ENCODE measurements at places on chromosomes 5 and 9.

- DNase-seq = no peak
Observed at GRCh38 chr9:9919174-9919775, 693.5 kb downstream of the PTPRD start.

DNA sequence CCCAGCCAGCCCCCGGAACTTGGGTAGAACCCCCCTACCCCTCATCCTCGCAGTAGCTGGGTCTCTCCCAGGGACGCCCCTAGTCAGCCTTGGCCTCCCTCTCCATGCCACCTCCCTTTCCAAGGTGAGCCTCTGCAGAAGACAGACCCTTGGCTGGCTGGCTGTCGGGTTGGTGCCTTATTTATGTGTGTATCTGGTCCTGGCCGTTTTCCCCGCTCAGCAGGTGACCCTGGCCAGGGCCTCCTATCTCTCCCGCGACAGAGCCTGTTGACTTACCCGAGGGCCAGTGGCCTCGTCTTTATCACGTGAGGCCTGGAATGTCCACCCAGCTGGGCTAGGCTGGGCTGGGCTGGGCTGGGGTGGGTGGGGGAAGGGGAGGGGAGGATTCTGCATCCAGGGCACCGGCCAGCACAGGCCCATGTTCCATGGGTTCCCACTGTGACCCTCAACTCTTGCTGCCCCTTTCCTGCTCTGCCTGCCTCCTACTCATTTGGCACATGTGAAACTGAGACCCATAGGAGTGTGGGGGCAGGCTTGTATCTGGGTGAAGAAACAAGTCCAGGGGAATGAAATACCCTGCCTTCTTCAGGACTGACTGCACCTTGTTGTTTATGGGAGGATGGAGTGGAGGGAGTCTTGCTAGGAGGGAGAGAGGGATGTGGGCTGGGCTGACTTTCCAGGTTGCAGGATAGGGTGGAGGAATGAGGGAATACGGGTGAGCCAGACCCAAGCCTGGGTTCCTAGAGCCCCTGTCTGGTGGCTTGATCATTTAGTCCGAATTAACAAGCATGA, 3.1 kb downstream of the CXXC5 start:
- no peak for DNase-seq

- no peak for DNase-seq
Observed at GRCh38 chr9:23823986-23824829, 1.8 kb downstream of the ELAVL2 start.

DNA sequence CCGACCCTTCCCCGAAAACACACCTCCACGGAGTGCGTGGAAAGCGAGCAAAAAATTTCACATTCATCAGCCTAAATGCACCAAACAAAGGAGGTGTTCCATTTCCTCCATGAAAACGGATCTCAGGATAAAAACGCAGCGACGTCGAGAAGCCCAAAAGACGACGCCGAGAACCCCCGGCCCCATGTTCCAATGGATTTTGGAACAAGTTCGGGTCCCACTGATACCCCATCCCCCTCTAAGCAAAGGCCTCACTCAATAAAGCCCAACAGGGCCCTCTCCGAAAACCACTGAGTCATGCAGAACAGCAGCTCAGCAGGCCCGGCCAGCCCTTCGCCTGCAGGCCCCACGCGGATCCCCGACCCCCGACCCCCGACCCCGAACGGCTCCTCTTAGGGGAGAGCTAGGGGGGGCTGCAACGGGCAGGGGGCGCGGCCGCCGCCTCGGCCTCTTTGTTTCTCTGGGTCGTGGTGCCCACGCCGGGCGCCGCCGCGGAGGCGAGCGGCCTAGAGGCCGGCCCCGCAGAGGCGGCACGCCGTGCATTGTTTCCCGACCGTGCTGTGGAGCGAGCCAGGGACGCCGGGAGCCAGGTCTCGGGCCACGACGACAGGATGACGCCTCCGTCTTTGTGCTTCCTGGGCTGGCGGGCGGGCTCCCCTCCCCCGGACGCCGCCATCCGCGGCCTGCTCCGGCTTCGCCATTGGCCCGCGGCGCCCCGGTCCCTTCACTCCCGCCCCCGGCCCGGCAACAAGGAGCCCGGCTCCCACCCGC, 915 bp downstream of the ZFAND5 start:
- DNase-seq = peak; percentile 63

DNA sequence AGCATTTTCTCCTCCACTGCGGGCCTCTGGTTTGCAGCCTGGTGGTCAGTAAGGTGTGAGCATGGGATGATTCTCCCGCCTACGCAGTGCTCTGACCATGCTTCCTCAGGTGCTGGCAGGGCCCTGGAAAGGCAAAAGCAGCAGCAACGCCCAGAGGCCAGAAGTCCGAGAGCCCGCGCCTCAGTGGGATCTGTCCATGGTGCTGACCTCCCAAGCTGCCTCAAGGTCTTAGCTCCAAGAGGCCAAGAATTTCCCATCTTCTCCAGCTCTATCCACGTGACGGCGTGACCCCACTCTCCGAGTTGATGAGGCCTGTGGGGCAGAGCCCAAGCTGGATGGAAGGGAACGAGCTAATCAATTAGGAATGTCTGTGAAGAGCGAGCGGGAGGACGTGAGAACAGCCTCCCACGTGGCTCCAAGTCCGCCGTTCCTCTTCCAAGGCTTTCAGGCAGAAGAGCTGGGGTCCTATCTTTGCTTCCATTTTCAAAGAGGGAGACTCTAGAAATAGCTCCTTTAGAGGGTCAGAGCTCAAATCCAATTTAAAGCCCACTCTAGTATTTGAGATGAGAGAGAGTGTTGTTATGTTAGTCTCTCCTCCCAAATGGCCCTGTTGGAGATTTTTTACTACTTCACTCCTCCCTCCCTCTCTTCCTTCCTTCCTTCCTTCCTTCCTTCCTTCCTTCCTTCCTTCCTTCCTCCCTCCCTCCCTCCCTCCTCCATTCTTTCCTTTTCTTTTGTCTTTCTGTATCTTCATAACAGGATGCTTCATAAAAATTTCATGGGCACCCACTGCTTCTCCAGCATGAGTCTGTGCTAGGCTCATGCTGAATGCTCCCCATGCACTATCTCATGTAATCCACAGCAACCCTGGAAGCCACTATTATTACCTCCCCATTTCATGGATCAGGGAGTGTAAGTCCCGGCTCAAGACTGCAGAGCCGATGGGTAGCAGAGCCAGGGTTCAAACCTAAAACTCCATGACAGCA, 69.3 kb downstream of the OLFM1 start:
- DNase-seq = no peak

DNA sequence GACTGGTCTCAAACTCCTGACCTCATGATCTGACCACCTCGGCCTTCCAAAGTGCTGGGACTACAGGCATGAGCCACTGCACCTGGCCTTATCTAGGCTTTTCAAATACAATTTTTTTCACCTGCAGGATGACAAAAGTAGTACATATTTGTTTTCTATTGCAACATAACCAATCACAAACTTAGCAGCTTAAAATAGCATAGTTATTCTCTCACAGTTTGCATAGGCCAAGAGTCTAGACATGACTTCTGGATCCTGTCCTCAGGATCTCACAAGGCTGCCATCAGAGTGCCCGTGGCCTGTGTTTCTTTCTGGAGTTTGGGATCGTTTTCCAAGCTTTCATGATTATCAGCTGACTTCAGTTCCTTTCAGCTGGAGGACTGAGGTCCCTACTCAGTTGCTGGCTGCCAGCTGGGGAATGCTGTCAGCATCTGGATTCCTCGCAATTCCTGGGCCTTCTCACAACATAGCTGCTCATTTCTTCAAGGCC, 348.9 kb downstream of the ARHGEF28 start:
- no peak for DNase-seq

DNA sequence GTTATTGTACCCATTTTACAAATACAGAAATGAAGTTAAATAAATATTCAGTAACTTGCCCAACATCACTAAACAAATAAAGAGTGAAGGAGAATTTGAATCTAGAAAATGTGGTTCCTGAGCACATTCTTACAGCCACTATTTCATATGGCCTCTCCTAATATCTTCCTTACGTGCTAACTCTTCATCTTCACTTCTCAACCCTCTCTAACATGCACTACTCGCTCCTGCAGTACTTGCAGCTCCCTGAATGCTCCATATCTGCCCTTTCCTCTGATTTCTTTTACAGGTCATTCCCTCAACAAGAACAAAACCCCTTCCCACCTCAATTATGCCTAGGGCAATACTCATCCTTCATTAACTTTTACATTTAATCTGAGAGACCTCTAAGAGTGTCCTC, 711.5 kb downstream of the CETN3 start:
- DNase-seq = no peak

GRCh38 chr9:25677301-25678146, 720 bp downstream of the TUSC1 start:
- DNase-seq = no peak

GRCh38 chr9:68728731-68729130, 23.7 kb downstream of the PIP5K1B start:
- DNase-seq = no peak

- DNase-seq = no peak
Observed at GRCh38 chr9:122552812-122553211, at the start of gene OR1N2. OR1N2 (plus strand) TSS chr9:122553112; CDS start chr9:122553212, 100 bp downstream.

DNA sequence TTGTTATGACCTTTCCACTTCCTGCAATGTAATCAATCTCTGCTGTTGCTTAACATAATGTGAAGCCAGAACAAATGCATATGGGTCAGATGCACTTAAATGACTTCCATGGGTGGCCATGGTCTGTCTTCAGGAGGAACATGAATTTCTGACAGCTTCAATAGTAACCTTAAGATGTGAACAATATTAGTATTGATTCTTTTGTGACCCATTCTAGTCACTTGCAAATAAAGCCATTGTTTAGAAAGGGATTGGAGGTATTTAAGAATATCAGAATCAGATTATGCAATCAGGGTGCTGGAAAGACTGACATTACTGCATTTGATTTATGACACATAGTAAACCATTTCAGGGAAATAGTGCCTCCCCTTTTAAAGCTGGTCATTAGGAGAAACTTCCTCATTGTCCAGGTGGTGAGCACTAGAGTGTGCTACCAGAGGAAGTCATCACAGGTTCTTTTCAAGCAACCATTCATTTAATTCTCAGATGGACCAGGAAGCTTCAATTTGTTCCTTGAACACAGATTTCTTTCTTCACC, 32.1 kb downstream of the GRIN3A start:
- no peak for DNase-seq

- DNase-seq = no peak
Observed at GRCh38 chr5:103607346-103607745, 44.8 kb upstream of the NUDT12 start.

DNA sequence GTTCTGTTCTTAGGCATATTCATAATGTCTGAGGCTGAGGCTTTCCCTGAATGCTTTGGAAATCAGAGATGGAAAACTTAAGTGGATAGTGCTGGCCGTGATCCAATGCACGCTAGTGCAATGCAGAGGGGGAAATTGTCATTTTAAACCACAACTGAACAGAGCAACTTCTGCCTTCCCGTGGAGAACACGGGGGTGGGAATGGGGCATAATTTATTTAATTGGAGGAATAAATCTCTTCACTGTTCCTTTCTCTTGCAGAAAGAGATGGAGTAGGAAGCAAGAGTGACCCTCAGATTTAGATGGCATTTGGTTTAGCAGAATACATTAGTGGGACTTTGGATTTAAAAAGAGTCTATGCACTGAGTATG, 22.9 kb upstream of the NREP start:
- no peak for DNase-seq

- no peak for DNase-seq
Observed at GRCh38 chr5:147507480-147508126, 2.3 kb downstream of the DPYSL3 start.

GRCh38 chr5:58011301-58011700, 448.6 kb downstream of the PLK2 start:
- no peak for DNase-seq

- DNase-seq = no peak
Observed at GRCh38 chr9:127497656-127498290, 46.5 kb downstream of the LRSAM1 start.

GRCh38 chr9:18012170-18012569, 433.3 kb downstream of the SH3GL2 start:
- DNase-seq = no peak

DNA sequence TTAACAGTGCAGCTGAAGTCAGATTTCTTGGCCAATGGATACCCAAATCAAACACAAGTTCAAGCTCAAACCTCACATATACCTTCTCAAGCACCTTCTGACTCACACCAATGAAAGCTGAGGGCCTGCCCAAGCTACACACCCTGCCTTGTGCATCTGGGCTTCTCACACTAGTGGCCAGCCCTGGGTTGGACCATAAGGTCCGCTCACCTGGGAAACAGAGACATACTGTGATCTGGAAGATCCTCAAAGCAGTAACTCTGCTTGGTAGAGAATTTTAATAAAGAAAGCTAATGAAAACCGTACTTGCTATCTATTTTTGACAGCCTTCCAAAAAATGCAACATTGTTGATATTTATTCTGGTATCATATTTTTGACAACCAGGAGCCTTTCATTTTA, 7.4 kb upstream of the TRPM3 start:
- no peak for DNase-seq

GRCh38 chr9:135281791-135282737, 194.6 kb downstream of the OLFM1 start:
- DNase-seq = peak; percentile 5

- no peak for DNase-seq
Observed at GRCh38 chr5:90390326-90390725, 19.2 kb downstream of the CETN3 start.

GRCh38 chr9:127846443-127847177, 7.8 kb downstream of the ENG start:
- no peak for DNase-seq

- DNase-seq = no peak
Observed at GRCh38 chr5:10214041-10214440, 35.6 kb downstream of the ATPSCKMT start.

DNA sequence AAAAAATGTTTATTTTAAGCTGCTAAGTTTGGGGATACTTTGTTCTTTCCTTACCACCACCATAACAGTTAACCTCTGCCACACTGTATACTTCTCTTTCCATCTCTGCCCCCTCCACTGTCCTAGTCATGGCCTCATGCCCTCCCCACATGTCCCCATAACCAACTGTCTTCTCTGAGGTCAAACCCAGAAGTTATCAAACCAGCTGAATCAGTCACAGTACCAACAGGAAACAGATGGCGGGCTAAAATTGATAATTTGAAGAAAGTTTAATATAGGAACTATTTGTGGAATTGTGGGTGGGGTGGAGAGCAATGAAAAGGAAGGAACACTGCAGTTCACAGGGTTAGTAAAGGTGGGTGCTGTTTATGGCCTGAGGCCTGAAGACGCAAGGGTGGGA, 5.7 kb upstream of the DCTN4 start:
- no peak for DNase-seq

DNA sequence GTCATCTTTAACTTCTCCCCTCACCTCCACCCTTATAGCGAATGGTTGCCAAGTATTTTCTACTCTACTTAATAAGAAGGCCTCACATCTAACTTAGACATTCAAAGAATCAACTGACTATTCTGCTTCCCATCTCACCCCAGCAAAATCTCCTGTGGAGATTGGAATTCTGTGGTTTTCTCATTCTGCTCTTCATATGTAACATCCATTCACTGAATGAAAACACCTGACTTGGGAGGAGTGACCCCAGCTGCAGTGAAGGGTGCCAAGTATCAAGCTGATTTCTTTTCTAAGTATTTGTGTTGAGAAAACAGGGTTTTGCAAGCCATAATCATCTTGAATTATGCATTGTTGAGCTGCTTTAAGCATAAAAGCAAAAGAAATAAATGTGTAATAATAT, 42.5 kb upstream of the TAF1L start:
- DNase-seq = no peak

- DNase-seq = no peak
Observed at GRCh38 chr5:142245786-142246185, 79.0 kb downstream of the SPRY4 start.
